Thyroid gland (tissue), 4 donors: ENCODE measurements at places on chromosomes 11 and 22. TPM values are rescaled to one million over a fixed set of nuclear protein-coding genes. Genes with fewer than 3 reads are reported as not detected.

DNA sequence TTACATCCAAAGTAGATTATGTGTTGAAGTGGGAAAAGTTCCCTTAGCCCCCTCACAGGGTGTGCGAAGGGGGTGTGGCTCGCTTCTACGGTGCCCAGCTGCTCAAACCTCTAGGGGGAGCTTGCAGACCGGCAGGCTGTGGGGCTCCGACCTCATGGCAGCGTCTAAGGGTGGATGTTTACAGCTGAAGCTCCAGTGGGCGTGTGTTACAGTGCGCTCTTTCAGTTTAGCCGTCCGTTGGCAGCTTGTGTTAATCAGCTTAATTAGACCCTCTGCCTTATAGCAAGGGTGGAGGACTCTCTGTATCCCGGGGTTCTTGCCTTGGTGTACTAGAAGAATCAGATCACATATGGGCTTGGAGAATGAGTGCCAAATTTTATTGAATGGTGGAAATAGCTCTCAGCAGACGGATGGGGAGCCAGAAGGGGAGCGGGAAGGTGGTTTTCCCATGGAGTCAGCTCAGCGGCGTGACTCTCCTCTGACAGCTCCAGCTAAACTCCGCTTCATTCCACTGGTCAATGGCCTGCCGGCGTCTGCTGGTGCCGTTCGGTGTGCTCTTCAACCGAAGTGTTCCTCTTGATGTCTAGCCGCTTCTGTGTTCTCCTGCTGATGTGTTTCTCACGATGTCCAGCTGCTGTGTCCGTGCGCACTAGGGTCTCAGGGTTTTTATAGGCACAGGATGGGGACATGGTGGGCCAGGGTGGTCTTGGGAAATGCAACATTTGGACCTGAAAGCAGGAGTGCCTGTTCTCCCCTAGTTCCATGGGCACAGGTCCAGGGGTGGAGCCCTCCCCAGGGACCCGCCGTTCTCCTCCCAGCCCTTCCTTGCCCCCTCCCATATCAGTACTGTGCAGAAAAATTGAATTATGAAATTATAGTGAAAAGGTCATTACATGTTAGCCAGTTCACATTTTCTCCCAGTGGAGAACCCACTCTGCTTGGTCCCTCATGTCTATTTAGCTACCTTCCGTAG lies 28.6 kb upstream of the OR10G7 start:
- DNase-seq = peak; percentile 34

DNA sequence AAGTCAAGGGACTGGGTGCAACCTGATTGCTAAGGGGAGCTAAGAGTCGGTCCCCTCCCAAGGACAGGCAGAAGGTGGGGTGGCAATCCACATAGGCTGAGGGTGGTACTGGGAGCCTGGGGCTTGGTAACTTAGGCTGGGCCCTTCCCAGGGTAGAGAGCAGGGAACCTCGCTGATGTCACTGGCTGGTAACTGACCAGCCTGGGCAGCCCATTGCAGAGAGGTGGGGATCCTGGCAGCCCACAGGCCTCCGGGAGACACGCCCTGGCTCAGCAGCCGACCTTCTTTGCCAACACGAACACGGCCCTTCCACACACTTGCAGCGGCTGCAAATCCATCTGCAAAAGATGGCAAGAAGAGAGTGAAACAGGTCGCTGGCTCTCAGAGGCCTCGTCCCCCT lies 25.4 kb downstream of the A4GALT start:
- no peak for DNase-seq

- no peak for DNase-seq
Observed at GRCh38 chr22:32764330-32765131, 37.0 kb upstream of the TIMP3 start.

DNA sequence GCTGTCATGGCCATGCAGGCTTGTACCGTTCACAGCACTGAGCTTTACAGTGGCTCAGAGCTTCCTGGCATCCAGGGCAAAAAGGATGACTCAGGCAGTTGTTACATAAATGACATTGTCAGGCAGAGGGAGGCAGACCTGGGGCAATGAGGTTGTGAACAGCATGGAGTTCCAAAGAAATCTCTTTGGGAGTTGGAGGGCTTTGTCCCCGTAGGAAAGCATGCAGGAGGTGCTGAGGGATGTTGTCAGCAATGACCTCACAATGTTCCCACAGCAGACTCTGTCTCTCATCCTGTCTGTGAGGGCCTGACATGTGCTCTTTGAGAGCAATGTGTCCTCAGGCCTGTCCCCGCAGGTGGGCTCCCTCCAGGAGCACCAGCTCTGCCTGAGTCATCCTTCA lies 25.9 kb upstream of the PDE2A start:
- no peak for DNase-seq

DNA sequence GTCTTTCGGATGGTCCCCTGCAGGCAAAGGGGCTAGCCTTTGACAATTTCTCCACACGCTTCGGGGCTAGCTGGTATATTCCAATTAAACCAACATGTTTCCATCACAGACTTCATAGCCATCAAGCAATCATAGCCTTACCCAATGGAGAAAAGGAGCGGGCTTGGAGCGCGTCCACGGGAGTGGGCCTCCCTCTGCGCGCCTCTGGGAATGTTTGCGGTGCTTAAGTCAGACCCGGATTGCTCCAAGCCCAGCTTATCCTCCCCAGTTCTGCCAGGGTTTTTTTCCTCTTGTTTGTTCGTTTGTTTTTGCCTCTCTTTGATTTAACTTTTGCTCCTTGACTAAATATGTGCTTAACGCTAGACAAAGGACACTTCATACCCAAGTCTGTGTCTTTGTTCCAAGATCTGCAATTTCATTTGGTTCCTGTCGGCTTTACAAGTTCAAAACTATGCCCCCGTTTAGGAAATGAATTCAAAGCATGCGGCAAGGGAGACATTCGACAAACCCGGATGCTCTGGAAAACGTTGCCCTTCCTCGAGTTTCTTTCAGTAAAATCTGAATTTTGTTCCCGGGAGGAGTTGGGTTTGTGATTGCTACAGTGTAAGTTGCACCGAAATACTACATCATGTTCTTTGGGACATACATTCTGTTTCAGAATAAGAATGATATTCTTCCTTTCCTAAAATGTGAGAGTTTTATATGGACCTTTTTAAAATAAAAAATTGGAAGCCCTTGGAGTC lies 1.0 kb upstream of the GLB1L2 start:
- no peak for DNase-seq

GRCh38 chr11:119339589-119340334 lies 921 bp downstream of the C1QTNF5 start:
- peak; percentile 53 for DNase-seq

GRCh38 chr22:31199187-31199586 lies 12.9 kb upstream of the LIMK2 start:
- no peak for DNase-seq

GRCh38 chr22:40534379-40535188 lies 101.9 kb downstream of the MRTFA start:
- no peak for DNase-seq

DNA sequence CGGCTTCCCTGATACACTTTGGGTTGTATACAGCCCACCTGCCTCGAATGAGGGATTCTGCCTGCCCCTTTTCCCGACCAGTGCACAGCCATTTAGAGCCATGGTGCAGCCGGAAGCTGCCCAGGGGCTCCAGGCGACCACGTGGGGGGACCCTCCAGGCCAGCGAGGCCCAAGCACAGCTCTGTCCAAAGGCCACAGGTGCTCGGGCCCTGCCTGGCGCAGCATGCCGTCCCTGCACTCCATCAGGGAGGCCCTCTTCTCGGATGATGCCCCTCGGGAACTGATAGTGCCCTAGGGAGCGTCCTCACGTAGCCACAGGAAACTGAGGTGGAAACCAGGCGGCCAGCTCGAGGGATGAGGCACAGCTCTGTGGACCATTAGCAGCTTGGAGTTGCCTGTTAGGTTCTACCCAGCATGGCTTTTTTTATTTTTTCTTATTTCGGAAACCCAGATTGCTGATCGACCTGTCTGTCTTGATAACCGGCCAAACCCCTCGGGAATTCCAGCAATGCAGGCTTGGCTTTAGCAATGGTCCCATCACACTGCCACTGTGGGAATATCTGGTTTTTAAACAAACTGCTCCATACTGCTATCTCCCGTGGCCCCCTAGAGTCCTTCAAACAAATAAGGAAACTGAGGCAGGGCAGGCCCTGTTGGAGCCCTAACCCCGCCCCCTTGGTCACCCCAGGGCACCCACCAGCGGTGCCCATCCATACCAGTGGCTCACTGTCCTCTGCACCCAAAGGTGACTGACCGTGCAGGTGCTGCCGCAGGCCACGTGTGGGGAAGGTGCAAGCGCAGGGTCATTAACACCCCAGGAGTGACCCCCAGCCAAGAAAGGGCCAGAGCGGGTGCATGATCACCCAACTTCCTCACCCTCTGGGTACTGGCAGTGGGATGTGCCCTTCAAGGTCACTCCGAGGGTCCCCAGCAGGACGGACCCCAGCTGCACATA lies 8.0 kb downstream of the ANO1 start:
- DNase-seq = no peak

- no peak for DNase-seq
Observed at GRCh38 chr11:2294926-2295290, 6.8 kb downstream of the C11orf21 start.

- no peak for DNase-seq
Observed at GRCh38 chr11:7677796-7678201, 4.5 kb upstream of the CYB5R2 start.

- peak; percentile 54 for DNase-seq
Observed at GRCh38 chr22:27212617-27213177, 555.3 kb downstream of the MIAT start.

Gene ZNF195
- 31.8 TPM for total RNA-seq

Gene LMNTD2
- total RNA-seq = 4.2 TPM

Gene MMP10
- not detected for total RNA-seq

Gene GLYATL2
- not detected for total RNA-seq

Gene C22orf23
- 0.78 TPM for total RNA-seq

Gene CD3G
- total RNA-seq = 1.2 TPM

Gene PPME1
- total RNA-seq = 36.4 TPM

Gene ADM
- total RNA-seq = 20.9 TPM

Gene APOL4
- total RNA-seq = 16.1 TPM
